ENCODE measurements at places on chromosomes 1 and 21.

GRCh38 chr21:31509194-31510017 lies 150.1 kb upstream of the SOD1 start:
- DNase-seq, result peak; percentile 21

GRCh38 chr1:2288816-2289536 lies 60.9 kb downstream of the SKI start:
- no peak for DNase-seq

DNA sequence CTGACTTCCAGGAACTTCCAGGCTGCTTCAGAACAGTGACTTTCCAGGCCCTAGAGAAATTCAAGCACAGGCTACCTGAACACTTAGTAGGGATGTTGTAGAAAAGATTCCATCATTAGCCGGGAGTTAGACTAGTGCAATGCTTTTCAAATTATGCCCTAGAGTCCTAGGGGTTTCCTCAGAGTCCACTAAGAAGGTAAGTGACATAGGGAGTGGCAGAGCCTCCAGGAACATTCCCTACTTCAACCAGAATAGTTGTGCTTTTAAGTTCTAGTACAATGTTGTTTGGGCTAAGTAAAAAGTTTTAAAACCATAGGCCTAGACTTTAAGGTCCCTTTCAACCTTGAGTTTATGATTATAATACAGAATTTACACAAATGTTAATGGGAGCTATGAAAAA lies 9.1 kb upstream of the GOLPH3L start:
- no peak for DNase-seq

DNA sequence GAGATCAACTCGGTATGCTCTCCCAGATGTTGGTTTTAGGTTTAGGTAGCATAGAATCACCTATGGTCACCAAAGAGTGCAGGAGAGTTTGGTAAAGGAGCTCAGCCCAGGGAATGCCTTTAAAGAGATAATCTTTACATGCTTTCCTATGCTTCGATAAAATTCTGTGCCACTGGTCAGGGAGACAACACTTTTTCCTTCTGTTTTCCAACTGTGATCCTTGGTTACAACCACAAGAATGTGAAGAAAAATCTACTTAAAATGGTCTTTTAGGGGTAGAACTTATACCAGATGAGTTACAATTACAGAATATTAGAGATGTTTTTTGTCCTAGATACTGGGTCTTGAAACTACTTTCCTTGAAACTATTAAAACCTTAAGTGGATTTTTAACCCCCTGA lies 895.6 kb downstream of the TTLL7 start:
- no peak for DNase-seq

GRCh38 chr1:209587789-209588188 lies 4.3 kb downstream of the CAMK1G start:
- peak; percentile 61 for DNase-seq

- DNase-seq, result no peak
These were observed 101.8 kb downstream of the PCNX2 start for GRCh38 chr1:233193741-233194140.

DNA sequence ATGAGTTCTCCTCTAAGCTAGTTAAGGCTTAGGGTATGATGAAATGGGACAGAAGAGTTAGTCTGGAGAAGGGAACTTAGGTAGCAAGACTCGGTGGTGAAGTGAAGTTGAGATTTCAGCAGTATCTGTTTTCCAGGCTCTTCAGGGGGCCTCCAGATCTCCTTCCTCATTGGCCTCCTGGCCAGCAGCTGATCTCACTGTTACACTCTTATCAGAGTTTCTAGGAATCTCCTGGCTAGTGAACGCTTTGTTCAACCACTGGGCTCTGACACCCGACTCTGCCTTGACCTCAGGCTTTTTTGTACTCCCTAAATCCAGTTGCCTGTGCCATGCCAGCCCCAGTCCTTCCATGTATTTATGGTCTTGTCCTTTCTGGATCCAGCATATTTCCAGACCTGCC lies 311.0 kb downstream of the ASTN1 start:
- DNase-seq, result no peak

DNA sequence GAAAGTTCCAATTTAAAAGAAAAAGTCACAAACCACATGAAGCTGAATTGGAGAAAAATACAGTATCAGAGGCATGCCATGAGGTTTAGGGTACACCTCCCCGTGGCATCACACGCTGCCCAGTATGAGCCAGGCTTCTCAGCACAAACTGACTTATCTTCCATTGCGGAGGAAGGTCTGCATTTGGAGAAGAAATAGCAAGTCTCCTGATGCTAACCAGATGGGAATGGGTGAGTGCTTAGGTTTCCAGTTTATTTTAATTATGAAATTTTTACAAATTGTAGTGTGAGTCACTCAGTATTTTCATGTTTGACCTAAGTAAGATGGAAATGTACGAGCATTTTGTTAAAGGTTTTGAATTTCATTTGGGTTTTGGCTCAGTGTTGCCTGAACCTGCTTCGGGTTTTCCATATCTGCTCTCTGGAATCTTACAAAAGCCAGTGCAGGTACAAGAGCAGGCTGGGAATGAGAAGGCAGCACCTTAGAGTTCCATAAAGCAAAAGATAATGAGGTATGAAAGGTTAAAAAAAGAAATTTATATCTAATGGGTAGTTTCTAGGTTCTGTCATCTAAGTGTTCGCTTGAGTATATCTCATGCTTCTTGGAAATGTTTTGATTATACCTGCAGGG lies 213.9 kb downstream of the PATJ start:
- no peak for DNase-seq

- DNase-seq, result no peak
These were observed 11.0 kb downstream of the ZBTB7B start for GRCh38 chr1:155013632-155014031.

GRCh38 chr1:170131450-170131849 lies 14.3 kb upstream of the NTMT2 start:
- DNase-seq, result no peak

GRCh38 chr1:198880818-198881597 lies 242.2 kb downstream of the PTPRC start:
- DNase-seq, result peak; percentile 97

- no peak for DNase-seq
These were observed 849 bp downstream of the NFIA start for GRCh38 chr1:61083013-61083806.

DNA sequence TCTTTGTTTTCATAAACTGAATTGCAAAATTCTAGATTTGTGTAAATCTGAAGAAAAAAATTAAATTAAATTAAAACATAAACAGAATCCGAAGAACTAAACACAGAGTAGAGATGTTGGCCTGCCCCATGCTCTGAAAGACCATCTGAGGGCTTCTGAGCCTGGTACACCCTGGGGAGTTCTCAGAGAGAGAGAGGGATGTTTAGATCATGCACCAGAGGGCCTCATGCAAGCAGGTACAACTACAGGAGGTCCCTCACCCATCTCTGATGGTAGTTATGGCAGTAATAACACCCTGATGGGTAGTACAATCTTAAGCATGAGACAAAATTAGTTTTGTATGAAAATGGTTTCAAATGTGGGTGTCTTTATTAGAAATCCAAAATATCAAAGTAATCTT lies 127.7 kb downstream of the TGFB2 start:
- DNase-seq, result no peak

GRCh38 chr21:45306832-45307571 lies 19.3 kb upstream of the POFUT2 start:
- peak; percentile 74 for DNase-seq

DNA sequence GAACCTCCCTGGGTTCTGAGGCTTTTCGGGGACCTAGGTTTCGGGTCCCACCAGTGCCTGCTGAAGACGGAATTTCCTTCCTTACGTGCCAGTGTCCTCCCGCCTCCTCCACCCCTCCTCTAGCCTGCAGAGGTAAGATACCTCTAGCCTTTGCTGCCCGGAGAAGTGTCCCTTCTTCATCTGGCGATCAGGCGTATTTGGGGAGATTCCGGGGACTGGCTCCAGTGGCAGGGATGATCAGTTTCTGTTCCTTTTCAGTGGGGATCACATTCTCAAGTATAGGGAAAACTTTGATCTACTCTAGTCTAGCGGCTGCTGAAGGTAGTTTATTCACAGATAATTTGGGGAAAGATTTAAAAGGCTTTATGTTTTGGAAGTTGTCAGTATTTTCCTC lies 674 bp downstream of the CEP350 start:
- no peak for DNase-seq

GRCh38 chr1:64983110-64983509 lies 16.8 kb upstream of the JAK1 start:
- peak; percentile 75 for DNase-seq

- no peak for DNase-seq
These were observed 49.0 kb downstream of the BRINP2 start for GRCh38 chr1:177219554-177220458.

DNA sequence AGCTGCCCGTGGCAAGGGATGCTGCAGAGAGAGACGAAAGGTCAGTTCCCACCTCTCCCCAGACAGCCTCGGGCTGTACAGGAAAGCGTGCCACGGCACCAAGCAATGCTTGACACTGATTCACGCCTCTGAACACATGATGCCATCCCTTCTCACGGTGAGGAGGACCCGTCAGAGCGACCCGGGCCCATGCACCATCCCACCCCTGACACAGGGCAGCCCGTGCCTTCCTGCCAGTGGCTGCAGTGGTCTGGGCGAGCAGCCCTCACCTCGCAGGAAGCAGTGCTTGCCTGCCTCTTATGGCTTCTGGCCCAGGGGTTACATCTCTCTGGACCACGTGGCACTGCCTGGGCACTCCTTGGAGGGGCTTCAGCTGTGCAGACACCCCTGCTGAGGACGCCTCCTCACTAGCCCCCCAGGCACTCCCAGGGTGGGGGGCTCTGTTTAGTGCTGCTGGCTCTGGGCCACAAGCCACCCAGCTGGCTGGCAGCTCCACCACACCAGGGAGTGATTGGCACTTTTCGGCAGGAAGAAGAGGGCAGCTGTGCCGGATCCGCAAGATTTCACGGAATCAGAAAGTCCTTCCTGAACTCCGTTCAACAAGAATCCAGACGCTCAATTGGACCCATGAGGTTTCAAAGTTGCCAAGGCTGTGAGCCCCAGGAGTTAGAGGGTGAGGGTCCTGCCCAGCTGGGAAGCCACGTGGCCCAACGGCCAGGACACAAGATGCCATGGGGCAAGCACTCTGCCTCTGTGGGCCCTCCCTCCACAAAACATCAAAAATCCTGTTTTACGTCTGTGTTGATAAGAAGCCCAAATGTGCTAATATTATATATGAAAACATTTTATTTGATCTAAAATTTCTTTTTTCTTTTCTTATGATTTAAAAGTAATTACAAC lies 34.8 kb upstream of the SLC19A1 start:
- DNase-seq, result no peak

DNA sequence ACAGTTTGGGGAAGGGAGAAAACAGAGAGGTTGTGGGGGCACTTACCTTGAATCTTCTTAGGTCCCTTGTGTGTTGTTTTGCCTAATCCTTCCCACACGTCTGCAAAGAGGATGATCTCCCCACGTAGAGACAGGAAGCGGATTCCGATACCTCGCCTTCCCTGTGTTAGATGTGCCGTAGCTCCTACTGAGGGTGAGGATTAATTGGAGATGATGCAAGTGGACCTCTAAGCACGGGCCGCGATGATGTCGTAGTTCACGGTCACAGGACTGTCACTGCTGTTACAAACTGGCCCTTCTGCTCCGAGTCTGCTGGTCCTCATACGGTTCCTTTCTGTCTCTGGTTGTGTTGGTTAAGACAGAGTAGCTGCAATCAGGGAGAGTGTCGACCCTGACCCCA lies 27.7 kb downstream of the GALNT2 start:
- DNase-seq, result no peak

DNA sequence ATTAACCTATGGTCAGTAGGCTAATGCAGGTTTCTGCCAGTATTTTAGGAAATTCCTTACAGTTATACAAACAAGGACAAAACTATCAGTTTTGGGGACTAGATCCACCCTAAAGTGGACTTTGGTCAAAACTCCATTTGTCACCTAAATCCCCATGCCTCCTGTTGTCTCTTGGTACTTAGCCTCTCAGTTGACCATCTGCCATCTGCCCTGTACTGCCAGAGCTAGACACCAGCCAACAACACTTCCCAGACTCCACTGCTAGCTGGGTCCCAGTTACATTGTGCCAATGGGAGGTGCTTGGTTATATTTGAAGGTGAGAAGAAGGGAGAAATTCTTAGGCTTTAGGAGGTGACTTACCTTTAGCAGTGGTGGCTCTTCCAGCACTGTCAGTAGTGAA lies 17.0 kb upstream of the BSDC1 start:
- no peak for DNase-seq

DNA sequence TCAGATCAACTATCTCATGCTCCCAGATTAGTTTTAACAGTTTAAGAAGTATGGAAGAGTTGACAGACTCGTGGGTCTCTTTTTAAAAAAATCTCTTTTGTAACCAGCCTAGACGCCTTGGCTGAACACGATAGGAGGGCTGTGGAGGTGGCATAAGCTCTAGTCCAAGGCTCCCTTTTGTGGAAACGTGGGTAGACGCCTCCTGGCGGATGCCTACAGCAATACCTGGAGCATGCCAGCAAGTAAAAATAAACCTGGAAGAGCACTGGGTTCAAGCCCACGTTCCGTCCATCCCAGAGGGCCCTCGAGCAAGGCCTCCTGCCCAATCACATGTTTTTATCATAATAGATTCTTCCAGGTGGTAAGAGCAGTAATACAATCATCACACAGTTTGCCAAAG lies 87.9 kb downstream of the RGS7 start:
- no peak for DNase-seq

- peak; percentile 11 for DNase-seq
These were observed 6.3 kb downstream of the HPCA start for GRCh38 chr1:32892368-32893197.

DNA sequence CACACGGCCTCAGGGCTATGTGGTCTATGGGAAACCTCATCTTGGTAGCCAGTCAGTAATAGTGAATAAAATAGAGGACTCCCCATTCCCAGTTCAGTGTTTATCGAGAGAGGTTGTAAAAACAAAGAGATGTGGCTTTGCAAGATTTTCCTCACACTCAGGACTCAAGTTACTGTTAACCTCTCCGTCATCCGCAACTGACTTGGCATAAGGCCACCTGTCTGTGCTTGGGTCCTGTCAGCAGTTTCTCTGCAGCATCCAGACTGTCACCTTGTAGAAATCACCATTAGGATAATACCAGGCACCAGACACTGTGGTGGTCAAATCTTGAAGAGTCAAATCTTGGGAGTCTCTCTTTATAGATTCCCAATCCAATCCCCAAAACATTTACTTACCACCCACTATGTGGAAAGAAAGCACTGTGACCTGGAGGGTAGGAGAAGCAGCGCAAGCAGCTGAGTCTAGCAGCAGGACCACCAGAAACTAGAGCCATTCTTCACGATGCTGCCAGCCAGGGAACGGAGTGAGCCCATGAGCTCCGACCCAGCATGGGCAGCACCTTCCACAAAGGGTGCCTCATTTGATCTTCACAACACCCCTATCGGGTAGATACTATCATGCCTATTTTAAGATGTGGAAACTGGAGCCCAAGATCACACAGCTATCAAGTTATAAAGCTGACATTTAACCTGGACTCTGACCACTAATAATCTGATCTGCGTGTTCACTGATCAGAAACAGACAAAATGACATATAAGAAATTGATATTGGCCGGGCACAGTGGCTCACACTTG lies 5.6 kb upstream of the GPR25 start:
- DNase-seq, result no peak

DNA sequence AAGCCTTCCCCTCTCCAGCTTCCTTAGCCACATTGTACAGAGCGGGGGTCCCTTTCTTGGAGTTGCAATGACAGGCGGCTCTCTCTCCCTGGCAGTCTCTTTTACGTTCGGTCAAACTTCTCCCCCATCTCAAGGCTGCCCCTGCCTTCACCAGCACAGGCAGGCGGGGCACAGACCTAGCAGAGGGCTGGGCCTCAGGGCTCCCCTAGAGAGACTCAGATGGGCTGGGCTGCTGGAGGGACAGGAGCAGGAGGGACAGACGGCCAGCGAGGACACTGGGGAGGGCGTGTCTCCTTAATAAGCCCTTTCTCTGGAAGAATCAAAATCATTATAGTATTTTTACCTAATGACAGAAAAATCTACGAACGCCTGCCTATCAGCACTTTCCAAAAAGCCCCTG lies 79.6 kb downstream of the CASZ1 start:
- no peak for DNase-seq

Data from amniotic epithelial cell (primary cell).